GM13976 (cell line): ENCODE measurements at places on chromosomes 16 and 17.
A peak's percentile ranks its signal among the peaks of the same experiment; 100 is the strongest.

DNA sequence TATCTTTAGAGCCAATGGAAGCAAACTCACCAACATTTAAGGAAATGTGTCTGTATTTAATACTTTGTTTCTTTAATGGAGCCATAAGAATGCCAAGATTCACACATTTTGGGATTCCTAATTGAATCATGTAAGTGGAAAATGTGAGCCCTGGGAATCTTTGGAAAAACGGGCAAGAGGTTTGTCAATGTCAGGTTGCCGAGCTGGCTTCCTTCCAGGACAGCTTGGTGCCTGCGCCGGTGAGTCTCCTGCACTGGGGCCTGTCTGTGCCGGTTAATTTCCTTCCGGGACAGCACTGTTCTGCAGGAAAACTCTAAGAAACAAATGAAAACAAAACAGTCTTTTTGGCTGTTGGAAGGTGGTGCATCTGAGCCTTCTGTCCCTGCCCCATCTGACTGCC is 210.6 kb downstream of the HAPSTR1 start:
- no peak for DNase-seq

DNA sequence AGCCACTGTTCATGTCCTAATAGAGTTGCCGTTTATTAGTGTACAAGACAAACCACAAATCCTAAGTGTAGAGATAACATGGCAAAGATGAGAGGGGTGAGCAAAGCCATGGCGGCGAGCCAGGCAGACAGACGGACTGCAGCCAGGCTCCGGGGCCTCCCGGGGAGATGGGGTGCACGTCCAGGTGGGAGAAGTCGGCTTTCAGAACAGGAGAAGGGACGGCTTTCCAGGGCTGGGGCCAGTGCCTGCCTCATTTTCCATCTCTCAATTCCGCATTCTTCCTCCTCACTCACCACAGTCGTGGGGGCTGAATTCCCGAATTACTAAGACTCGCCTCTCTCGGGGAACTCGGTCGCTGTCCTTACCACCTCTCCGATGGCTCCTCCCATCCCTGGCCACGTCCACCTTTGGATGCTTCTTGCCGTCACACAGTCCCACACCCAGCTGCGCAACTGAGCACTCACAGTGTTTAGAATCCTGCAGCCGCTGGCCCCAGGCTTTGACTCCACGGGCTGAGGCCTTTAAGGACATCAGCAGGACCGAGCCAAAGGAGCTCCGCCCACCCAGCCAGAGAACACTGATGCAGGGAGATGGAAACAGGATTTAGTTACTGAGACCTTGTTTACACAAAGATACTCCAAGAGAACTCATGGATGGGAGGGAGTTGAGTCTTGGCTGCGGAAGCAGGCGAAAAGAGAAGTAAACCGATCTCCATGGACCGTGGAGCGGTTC is 59.7 kb downstream of the RNF112 start:
- no peak for DNase-seq

GRCh38 chr17:33871720-33872540 is 383.2 kb upstream of the CCL2 start:
- DNase-seq: no peak

- no peak for DNase-seq
Measured at GRCh38 chr16:68091380-68092261, 6.5 kb downstream of the NFATC3 start.

GRCh38 chr17:43517161-43517560 is 29.0 kb downstream of the ETV4 start:
- no peak for DNase-seq

DNA sequence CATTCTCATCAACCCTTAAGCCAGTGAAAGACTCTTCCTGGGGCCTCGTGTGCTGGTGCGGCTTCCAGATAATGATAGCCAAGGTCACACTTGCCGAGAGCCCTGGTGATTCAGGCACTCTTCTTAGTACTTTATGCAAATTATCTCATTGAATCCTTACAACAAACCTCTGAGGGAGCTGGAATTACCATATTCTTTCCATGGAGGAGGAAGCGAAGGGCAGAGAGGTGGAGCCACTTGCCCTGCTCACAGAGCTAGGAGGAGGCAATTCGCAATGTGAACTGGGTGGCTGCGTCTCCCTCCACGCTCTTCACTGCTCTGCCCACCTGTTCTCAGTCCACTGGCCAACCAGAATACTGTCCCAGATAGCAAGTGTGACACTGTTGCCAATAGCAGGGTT is 409.7 kb downstream of the SNX29 start:
- no peak for DNase-seq

DNA sequence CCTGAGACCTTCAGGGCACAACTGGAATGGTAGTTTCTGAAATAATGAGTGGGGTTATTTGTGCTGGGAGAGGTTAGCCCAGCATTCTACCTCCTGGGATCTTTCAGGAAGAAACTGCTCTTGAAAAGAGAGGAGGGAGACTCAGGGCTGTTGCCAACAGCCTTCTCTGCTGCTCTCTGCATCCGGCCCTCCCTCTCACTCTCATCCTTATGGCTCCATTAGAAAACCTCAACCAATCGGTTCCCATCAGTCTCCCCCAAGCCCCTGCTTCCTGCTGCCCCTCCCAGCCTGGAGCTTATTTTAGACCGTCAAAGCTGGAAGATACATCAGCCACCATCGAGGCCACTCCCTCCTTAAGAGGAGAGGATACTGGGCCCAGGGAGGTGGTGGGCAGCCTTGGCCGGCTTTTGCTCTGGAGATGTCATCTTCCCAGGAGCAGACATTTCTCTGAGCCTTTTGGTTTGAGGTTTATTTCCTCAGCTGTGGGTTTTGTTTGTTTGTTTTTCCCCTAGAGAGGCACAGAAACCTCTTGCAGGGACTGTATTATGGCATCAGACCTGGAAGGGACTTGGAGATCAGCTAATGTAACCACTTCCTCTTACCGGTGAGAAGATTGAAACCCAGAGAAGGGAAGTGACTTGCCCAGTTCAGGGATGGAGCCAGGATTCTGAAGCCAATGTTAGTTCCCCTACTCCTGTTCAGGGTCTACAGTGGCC is 2.7 kb downstream of the MPRIP start:
- DNase-seq: no peak

DNA sequence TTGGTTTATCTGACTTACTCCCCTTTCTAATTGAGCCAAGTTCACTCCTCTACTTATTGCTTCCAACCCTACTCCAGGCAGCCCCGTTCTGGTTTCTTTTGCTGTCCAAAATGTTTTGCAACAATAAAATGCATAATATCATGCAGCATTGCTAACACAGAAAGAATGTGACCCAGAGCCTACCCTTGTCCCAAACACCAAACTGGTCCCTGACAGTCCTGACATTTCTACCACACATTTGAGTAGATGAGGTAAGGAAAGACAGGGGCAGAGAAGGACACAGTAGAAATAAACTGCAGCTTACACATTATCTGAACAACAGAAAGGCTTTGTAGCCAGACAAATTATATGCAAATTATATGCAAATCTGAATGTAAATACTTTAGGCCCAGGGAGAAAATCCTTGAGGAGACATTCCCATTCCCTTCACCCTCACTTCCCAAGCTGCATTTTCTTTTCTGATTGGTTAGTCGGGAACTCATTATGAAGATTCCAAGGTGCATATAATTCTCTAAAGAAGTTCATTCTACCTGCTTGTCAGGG is 31.6 kb downstream of the SOX9 start:
- DNase-seq: no peak

DNA sequence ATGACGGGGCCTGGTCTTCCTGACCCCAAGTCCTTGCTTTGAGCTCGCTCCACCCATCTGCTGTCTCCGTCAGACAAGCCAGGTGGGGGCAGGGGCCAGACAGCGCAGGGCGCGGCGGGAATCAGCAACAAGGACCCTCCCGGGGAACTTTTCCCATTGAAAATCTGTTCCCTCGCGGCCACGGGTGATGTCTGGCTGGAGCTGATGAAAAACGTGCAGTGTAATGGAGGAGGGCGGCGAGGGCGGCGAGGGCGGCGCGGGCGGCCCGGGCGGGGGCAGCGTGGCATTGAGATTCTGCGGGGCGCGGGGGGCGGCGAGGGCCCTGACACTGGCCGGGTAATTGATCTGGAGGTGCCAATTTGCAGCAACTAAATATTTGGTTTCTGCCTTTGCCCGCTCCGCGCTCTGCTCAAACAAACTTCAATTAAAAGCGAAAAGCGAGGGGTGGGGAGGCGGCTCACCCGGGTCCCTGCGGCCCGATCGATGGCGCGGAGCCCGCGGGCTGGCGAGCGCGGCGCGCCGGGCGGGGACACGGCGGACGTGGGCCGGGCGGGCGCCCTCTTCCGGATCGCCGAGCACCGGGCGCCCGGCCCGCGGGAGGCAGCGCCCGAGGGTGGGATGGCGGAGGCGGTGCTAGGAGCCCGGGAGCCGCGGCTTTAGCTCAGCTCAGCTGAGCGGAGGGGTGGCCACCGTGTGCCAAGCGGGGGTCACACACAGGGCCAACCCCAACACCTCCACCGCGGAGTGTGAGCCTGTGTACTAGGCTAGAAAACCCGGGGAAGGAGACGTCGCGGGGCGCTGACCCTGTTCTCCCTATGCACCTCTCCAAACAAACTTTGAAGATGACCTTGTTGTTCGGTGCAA is 32.4 kb downstream of the DCAKD start:
- DNase-seq: peak; percentile 80

DNA sequence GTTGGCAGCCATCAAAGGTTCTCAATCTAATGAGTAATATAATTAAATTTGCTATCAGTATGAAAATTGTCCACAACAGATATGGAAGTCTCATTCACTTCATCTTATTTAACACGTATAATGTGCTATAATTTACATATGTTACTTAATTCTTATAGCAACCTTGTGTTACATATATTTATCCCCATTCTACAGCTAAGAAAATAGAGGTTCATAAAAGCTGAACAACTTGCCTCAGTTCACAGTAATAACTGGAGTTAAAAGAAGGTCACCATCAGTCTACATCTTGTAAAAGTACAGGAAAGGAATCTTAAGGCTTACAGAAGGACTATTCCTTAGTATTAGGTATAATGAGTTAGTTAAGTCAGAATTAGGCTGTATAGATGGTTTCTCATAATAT is 27.9 kb downstream of the STXBP4 start:
- DNase-seq: no peak

DNA sequence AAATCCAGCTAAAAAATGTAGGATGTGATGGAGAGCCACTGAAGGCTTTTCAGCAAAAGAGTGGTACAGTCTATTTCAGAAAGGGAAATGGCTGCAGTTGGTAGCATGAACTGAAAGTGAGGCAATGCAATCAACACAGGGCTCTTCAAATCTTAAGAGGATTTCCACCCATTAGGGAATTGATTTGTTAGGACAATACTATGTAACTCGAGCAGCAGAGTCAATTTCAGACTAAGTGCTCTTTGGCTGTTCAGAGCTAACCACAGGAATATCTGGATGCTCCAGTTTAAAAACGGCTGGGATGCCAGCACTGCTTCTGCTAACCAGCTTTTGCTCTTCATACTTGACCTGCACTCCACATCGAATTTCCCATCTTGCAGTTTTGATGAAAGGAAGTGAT is 24.6 kb downstream of the CACNG1 start:
- DNase-seq: no peak

- DNase-seq: no peak
Measured at GRCh38 chr17:37088913-37089312, 140.2 kb downstream of the AATF start.
